Activated T-helper 1 cell treated with anti-CD3 and anti-CD28 coated beads, Interleukin-12 subunit alpha, Interleukin-12 subunit beta, Interleukin-2, Interleukin-4 antibody, amounts not matched to agents 30 ng/mL and 10 ng/mL and 1 ng/mL, durations not matched to agents 14 hours and 24 hours and 36 hours (primary cell): ENCODE measurements at places on chromosomes 4 and X. TPM values are rescaled to one million over a fixed set of nuclear protein-coding genes. Genes with fewer than 3 reads are reported as not detected.

GRCh38 chr4:80259012-80259411, 7.5 kb upstream of the FGF5 start:
- no peak for DNase-seq

DNA sequence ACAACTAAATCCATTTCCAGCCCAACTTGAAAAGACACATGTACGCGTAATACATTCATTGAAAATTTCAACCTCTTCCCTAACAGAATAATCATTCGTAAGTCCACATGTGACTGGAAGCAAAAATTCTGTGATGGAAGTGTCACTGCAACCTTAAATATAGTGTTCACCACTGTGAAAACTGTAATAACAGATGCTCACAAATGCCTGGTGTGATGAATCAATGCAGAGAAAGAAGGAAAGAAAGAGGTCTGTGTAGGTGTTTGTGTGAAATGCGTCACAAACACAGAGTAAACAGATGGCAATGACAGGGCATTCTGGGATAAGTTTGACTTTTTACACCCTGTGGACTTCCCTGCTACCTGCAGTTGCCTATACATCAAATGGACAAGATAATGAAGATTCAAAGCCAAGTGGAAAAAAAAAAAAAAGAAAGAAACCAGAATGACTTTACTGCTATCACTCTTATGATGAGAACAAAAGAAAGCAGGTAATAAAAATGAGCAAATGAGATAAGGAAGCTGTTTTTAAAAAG, 123.3 kb downstream of the EPHA5 start:
- no peak for DNase-seq

Gene GPR143
- not detected in 2 replicates for total RNA-seq

Gene SLC34A2
- total RNA-seq: not detected in 2 replicates

GRCh38 chr4:171846232-171846631, 33.0 kb downstream of the GALNTL6 start:
- no peak for DNase-seq

Gene METTL14
- 44.6 and 48.3 TPM in 2 replicates for total RNA-seq

Gene GPM6B
- not detected in 2 replicates for total RNA-seq
